ENCODE measurements at places on chromosomes 5 and 9. TPM values are rescaled to one million over a fixed set of nuclear protein-coding genes. Genes with fewer than 3 reads are reported as not detected.

GRCh38 chr5:78323241-78323640 lies 28.7 kb upstream of the AP3B1 start:
- no peak for DNase-seq

Gene SOHLH1
- polyA plus RNA-seq: not detected

Gene DENND4C
- polyA plus RNA-seq: 48.4 TPM

GRCh38 chr9:96495341-96495740 lies 45.4 kb downstream of the HABP4 start:
- no peak for DNase-seq

Gene SURF2
- polyA plus RNA-seq: 28.6 TPM

DNA sequence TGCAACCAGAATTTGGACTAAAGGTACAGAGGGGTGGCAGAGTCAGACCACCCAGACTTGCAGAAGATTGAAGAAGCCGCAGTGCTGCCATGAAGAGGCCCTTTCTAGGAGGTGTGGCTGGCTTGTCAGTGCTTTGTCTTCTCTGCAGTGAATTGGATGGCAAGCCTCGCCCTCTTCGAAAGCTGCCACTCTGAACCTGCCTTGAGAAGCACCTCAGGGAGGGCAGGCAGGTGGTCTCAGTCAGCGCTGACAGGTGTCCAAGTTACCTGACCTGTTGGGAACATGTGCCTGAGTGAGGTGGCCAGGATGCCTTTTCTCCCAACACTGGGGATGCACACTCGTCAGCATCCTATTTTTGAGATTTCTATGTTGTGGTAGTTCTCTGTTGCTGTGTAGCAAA lies 6.2 kb downstream of the TENT4A start:
- DNase-seq: no peak

GRCh38 chr5:177006265-177006972 lies at the start of gene UIMC1:
UIMC1 (minus strand) TSS chr5:177006779; CDS start chr5:176982615, 24,164 bp downstream.
- peak; percentile 88 for DNase-seq

DNA sequence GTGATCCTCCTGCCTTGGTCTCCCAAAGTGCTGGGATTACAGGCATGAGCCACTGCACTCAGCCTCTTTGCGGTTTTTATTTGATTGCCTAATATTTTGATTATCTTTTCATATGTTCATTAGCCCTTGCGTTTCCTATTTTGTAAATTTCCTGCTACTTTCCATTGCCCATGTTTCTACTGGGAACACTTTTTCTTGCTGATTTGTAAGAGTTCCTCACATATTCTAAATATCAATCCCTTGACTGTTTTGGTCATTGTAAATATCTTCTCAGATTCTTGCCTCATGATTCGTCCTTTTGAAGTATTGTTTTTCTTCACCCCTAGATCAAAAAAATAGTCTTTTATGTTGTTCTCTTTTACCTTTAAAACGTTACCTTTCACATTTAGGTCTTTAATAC lies 37.9 kb upstream of the TTC1 start:
- DNase-seq: no peak

- no peak for DNase-seq
Measured at GRCh38 chr9:96149533-96150280, 152.3 kb downstream of the HSD17B3 start.

- peak; percentile 52 for DNase-seq
Measured at GRCh38 chr9:79256691-79257213, 315.0 kb upstream of the TLE4 start.

DNA sequence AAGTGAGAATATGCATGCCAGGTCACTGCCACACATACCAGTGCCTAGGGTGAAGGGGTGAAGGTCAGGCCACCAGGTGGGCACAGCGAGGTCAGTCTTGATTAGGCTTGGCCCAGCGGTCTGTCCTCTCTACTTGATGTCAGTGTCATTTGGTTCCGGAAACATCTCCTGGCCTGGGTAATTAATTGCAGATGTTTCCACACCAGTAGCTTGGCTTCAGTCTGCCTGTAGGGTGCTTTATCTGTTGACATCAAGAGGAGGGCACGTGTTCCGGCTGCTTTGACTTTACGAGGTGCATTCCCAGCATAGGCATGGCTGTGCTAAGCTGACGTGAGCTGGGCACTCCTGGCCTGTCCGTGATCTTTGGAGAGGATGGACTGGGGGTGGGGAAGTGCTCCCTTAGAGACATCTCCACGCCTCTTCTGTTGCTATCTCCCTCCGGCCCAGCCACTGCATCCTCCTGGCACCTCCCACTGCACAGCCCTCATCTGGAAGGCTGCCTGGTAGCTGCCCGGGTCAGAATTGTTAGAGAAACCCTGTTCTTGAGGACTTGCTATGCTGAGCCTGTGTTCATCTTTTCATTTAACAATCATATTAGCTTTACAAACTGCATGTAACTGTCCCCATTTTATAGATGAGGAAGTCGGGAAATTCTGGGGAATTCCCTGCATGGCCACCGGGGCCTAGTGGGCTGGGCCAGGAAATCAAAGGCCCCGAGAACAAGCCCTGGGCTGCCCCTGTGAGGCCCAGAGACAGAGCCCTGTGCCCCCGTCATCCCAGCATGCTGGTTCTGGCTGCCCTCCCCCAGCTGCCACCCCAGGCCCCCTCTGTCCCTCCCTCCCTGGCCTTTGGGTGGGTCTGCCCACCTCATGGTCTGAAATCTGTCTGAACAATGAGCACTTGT lies 29.1 kb downstream of the JADE2 start:
- no peak for DNase-seq

Gene HAPLN1
- polyA plus RNA-seq: 6.9 TPM

DNA sequence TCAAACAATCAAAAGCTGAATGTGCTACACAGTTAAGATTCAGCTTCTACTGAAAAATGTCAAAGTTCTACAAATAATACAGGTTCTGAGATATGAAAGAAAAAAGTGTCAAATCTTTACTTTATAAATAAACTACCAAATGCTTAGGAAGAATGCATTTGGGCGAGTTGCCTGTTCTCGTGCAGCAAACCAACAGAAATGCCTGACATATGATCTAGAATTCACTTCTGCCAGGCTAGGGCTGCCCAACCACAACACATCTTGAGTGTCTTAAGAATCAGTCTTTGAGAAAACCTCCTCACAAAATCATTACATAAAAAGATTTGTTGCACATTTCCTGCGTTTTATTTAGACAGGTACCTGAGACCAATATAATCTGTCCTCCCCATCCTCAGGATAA lies 42.2 kb downstream of the ANKH start:
- no peak for DNase-seq

- DNase-seq: no peak
Measured at GRCh38 chr9:120399940-120400339, 180.0 kb downstream of the CDK5RAP2 start.

Gene SHROOM1
- 16.2 TPM for polyA plus RNA-seq

Gene COL15A1
- polyA plus RNA-seq: 33.2 TPM

Gene SLCO6A1
- 0.16 TPM for polyA plus RNA-seq

GRCh38 chr5:6194906-6195612 lies 183.3 kb downstream of the MED10 start:
- no peak for DNase-seq

GRCh38 chr5:60700416-60700757 lies 421 bp upstream of the DEPDC1B start:
- peak; percentile 86 for DNase-seq

Gene SLC6A3
- 0.56 TPM for polyA plus RNA-seq

Gene PKD2L2
- not detected for polyA plus RNA-seq

- no peak for DNase-seq
Measured at GRCh38 chr9:100699668-100700067, 121.8 kb downstream of the CAVIN4 start.

- DNase-seq: no peak
Measured at GRCh38 chr9:95207403-95207802, 110.1 kb downstream of the FANCC start.

Gene GAPT
- 0.68 TPM for polyA plus RNA-seq

DNA sequence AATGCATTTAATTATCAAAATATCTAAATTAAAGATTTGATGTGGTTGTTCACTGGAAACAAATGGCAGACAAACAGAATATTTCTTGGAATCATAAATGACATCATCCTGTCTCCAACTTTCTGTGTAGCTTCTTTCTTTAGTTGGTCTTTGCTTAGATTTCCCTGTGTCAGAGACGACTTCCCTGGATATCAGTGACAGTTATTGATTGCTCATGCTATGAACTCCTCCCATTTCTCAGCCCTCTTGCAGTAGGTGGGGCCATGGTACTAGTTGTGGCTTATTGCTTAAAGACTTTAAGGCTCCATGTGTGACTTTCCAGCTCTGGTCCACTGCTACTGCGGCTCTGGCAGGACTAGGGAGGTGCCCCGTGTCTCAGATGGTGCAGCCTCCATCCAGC lies 592.6 kb downstream of the MTRR start:
- no peak for DNase-seq

- DNase-seq: no peak
Measured at GRCh38 chr9:76247426-76247825, 146.8 kb downstream of the RFK start.

DNA sequence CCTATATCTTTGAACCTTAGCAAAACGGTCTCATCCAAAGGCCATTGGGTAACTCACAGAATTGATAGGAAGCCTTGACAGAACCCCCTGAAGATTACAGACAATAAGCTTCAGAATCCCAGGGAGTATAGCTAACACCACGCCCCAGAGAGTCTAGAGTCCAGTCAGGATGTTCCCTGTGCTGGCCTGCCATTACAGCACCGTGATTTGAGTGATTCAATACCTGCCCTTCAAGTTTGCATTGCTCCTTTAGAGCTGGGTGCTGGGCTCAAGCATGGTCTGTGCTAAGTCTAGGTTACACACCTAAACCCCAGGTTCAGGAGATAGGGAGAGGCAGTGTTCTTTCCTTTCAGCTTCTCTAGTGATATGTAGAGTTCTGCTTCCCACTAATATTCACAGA lies 90.5 kb downstream of the RASEF start:
- no peak for DNase-seq

Gene PCDHGC5
- 0.87 TPM for polyA plus RNA-seq

Gene ATOSB
- 15.5 TPM for polyA plus RNA-seq

Gene TYRP1
- 3.1 TPM for polyA plus RNA-seq

Gene SPRY4
- polyA plus RNA-seq: 31.1 TPM

Gene OSMR
- polyA plus RNA-seq: 9.8 TPM

DNA sequence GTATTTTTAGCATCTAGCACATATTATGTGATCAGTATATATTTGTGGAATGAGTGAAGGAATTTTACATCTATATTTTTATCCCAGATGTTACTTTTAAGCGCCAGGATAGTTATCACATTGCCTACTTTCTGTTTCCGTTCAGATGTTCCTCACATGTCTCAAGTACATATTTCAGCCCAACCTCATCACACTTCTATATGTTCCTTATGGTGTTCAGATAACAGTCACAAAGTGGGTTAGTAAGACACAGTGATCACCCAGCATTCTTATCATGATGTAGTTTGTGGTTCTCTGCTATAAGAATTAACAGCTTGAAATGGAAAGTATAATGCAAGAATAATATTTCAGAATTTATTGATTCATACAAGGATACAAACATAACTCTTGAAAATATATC lies 170.0 kb upstream of the RASA1 start:
- DNase-seq: no peak

Gene ABCA2
- 54.1 TPM for polyA plus RNA-seq

Gene DDX4
- polyA plus RNA-seq: not detected

Gene C7
- polyA plus RNA-seq: 143 TPM

Measured in left renal cortex interstitium (tissue), 4 donors.